ENCODE measurements at places on chromosomes 3 and 15. TPM values are rescaled to one million over a fixed set of nuclear protein-coding genes. Genes with fewer than 3 reads are reported as not detected.

GRCh38 chr3:108037770-108038169 is 53.1 kb downstream of the CD47 start:
- no peak for DNase-seq

DNA sequence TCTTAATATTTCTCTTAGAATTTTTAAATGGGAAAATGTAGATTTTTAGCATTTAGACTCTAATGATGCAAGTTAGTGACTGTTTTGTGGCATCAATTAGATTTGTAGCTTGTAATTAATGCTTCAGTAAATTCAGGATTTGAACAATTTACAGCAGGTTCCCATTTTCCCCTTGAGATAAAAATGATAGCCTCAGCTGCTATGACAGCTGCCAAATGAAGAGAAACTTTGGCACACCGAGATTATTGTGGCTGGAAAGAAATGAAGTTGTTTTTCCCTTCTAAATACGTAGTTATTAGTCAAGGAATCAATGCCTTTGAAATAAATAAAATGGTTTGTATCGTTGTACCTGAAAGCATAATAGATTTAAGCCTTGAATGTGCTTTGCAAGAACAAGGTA is 206.4 kb upstream of the P2RY1 start:
- DNase-seq, result no peak

GRCh38 chr3:13110678-13111116 is 37.5 kb upstream of the IQSEC1 start:
- DNase-seq, result peak; percentile 38

DNA sequence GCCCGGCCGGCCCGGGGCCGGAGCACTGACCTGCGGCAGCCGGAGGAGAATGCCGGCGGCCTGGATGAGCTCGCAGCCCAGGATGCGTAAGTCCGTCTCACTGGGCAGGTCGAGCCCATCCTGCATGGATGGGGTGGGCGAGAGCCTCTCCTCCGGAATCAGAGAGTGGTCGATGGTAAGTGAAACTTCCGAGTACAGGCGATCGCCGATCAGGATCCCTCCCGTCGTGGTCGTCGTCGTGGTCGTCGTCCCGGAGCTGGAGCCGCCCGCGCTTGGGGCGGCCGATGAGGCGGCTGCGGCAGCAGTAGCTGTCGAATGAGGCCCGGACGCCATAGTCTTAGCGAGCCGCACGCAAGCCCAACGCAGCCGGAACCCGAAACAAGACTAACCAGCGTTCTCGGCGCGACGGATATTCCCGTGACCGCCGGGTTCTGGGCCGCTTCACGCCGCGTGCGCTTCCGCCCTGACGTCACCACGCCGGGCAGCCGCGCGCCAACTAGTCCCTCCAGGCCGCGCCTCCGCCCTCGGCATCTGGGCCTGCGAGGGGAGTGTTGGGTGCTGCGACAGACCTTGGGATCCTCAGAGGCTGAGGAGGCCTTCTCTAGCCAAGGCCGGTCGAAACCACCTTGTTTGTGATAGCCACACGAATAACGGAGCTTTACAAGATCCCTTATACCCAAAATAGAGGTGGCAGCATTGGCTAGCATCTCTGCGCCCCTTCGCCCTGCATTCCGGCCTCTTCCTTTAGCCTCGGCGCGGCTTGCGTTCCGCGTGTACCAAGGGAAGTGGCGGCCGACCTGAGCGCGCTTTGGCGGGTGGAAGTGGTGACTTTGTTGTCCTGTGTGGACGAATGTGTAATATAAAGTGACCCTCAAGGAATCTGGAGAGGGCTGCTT is at the start of gene CCNL1:
Gene CCNL1 (minus strand): TSS at position 386 of the 896 bp plus-strand sequence. CDS start 53 bp downstream, at position 333.
- DNase-seq, result peak; percentile 96

GRCh38 chr3:89108291-89108550 is 800 bp downstream of the EPHA3 start:
- DNase-seq, result no peak

GRCh38 chr15:96549136-96549535 is 218.6 kb downstream of the NR2F2 start:
- DNase-seq, result no peak

- no peak for DNase-seq
These were observed 21.2 kb upstream of the TM4SF4 start for GRCh38 chr3:149453140-149453805.

GRCh38 chr3:130963878-130964277 is 62.7 kb downstream of the ASTE1 start:
- no peak for DNase-seq

GRCh38 chr3:45538641-45538986 is 55.9 kb upstream of the LIMD1 start:
- no peak for DNase-seq

GRCh38 chr3:108403198-108403597 is 106.8 kb downstream of the HHLA2 start:
- DNase-seq, result no peak

PLSCR4 gene
- 12.3 TPM for total RNA-seq

PTH1R gene
- 3.7 TPM for total RNA-seq

DNA sequence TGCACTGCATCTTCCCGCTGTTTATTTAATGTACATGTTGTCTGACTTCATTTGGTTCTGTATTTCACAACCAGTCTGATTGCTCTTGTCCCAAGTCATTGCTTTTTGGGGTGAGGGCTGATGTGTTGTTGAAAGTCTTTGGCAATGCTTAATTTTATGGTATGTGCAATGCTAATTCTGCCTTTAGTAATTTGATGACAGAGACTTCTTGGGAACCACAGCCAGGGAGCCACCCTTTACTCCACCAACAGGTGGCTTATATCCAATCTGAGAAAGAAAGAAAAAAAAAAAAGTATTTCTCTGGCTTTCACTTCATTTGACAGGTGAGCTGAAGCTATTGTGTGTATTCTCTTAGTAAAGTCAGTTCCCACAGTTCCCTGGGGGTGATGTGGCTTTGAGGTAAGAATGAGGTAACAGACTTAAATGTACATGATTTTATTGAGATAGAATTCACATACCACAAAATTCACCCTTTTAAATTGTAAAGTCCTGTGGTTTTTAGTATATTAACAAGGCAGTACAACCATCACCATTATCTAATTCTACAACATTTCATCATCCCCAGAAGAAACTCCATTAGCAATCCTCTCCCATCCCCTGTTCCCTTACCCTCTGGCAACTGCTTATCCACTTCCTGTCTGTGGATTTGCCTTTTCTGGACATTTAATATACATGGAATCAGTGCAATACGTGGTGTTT is 97.3 kb downstream of the SLCO3A1 start:
- no peak for DNase-seq

GRCh38 chr15:31470756-31471155 is 144.1 kb downstream of the KLF13 start:
- DNase-seq, result peak; percentile 17

- no peak for DNase-seq
These were observed 23.4 kb downstream of the NMD3 start for GRCh38 chr3:161244538-161244937.

DCBLD2 gene
- total RNA-seq, result 60.4 TPM

SGO1 gene
- 26.4 TPM for total RNA-seq

- DNase-seq, result no peak
These were observed 52.6 kb upstream of the ADGRG7 start for GRCh38 chr3:100556673-100557310.

CNTN6 gene
- total RNA-seq, result 0.14 TPM

GRCh38 chr3:50289130-50289529 is 3.1 kb downstream of the IFRD2 start:
- DNase-seq, result no peak

ACOX2 gene
- 3.0 TPM for total RNA-seq

DNA sequence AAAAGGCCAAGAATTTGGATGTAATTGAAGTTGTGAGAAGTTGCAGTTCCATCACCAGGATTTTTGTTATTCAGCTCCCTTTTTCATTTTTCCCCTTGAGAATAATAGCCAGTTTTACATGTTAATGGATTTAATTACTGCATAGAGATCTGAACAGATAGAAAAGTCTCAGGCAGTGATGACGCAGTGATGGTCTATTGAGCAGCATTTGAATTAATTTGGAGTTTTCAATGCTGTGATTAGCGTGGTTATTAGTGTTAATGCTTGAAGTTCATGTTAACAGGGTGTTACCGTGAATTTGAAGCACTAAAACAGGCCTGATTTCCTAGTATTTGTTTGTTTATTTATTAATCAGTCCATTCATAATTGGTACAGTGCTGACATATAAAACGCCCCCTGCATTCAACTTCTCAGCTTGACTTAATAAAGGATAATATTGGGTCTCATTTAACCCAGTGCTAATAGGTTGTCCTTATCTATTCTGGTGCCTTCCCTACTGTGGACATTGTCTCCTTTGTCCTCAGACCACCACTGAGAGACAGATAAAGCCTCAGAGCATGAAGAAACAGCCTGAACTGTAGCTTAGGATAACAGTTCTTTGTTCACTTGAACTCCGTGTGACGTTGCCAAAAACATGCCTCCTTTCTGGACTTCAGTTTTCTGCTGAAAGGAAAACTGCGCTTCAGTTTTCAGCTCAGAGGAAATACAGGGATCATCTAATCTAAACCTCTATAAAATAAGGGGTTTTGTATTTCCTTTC is 82.4 kb downstream of the RTP4 start:
- no peak for DNase-seq

DNA sequence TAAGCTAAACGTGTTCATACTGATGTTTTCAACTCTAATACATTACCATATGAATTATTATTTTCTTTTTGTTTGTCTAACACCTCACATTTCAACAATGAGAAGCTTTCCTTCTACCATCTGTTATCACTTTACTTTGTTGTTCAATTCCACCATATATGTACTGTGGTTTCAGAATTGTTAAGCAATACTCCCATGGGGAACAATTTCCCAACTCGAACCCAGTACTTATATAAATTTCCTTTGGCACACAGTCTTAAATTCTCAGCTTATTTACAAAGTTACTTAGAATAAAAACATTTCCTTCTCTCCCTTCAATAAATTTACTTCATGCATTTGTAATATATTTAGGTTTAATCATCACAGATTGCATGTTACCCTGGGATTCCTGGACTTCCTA is 1764.4 kb downstream of the OTOL1 start:
- DNase-seq, result no peak

GRCh38 chr3:172289583-172289982 is 158.7 kb downstream of the GHSR start:
- DNase-seq, result peak; percentile 77

DNA sequence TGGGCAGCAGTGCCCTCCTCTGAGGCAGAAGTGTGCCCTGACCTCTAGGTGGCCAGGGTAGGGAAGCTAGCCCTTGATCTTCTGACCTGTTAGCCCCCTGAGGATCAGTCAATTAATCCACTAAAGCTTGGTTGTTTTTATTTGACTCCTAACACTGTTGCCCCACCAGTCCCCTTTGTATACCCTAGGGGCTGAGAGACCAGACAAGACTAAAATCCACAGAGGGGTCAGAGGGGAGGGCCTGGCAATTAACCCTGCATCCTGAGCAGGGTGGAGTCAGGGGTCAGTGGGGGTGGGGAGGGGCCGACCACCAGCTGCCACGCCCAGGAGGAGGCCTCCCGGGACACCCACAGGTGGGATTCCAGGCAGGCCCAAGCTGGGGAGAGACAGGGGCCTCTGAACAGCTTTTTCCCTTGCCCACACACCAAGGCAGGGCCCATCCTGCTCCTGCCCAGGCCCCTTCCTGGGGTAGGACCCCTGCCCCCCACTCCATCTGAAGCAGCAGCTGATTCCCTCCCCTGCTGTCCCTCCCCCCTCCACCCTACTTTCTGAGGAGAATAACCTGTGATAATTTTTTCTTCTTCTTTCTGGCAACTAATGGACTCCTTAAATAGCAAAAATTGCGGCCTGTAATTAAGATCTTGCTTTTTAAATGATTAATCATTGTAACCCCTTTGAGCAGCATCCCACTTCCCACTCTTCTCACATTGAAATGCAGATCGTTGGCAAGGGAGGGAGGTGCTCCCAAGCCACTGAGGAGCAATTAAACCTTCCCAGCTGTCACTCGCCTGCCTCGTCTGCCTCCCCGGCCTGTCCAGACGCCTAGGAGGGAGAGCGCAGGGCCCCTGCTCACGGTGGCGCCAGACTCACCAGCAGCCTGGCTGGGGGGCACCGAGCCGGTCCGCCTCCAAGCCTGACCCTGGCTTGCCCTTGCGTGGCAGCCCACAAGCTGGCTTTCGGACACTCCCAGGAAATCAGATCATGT is 51.9 kb downstream of the RHCG start:
- peak; percentile 60 for DNase-seq

OTOL1 gene
- not detected for total RNA-seq

- no peak for DNase-seq
These were observed 305.7 kb upstream of the COL8A1 start for GRCh38 chr3:99332718-99333117.

DNA sequence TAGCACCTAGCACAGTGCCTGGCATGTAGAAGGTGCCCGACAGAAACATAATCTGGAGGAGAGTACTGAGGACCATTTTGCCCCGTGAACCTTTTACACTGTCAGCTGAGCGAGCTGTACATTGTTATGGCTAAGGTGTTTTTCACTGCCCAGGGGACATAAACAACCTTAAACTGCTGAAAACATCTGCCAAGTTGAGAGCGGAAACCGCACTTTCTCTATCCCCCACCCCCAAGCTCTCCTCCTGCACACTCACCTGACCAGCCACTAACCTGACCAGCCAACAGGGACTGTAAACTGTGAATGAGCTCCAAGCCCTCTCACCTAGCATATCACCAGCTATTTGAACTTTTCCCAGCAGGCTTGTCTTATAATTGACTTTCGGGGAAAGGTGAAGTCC is 17.6 kb downstream of the RAB43 start:
- DNase-seq, result no peak
